ENCODE measurements at places on chromosomes 2 and 18. TPM values are rescaled to one million over a fixed set of nuclear protein-coding genes. Genes with fewer than 3 reads are reported as not detected.

DNA sequence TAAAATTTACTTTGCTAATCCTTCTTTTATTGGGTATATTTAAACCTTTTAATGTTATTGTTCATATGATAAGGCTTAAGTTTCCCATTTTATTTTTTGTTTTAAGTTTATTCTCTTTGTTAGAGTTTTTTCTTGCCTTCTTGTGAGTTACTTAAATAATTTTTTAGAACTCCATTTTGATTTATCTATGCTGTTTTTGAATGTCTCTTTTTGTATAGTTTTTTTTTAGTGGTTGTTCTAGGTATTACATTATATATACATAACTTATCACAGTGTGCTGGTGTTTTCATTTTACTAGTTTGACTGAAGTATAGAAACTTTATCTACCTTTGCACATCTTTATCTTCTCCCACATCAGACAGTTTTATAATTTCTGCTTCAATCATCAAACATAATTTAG lies 49.4 kb upstream of the TGFA start:
- DNase-seq: no peak

DNA sequence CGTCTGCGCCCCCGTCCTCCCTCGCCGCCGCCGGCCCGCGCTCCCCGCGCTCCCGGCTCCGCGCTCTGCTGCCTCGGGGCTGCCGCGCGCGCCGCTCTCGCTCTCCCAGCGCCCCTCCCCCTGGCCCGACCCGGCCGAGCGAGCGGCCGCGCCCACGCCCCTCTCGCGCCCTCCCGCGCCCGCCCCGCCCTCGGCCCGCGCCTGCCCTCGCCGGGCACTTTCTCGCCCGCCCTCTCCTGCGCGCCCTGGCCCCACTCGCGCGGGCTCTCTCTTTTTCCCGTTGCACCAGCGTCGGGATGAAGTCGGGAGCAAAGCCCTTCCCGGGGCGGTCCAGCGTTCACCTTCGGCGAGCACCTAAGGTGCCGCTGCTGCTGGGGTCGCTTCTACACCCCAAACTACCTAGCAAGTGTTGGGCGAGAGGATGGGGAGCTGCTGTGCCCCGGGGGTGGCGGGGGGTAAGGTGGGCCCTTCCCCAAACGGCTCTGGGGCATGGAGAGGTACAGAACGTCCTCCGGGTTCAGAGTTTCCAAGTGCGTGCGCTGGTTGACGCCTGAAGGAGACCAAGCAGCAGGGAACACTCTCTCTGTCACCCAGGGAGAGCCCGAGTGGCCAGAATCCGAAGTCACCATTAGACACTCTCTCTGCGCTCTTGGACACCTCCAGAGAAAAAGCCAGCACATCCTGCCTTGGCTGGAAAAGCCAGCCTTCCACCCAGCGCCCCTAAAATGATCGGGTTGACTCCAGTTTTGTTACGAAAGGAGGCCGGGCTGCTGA lies at the start of gene COLEC12:
TSS of gene COLEC12 (minus strand) at position 70 of the 774 bp plus-strand sequence. CDS start 187 bp downstream, outside the sequence.
- DNase-seq: peak; percentile 60

- no peak for DNase-seq
These were observed 55.5 kb downstream of the MTHFD2 start for GRCh38 chr2:74253971-74254310.

- DNase-seq: no peak
These were observed 214.4 kb upstream of the HS6ST1 start for GRCh38 chr2:128533101-128533500.

DNA sequence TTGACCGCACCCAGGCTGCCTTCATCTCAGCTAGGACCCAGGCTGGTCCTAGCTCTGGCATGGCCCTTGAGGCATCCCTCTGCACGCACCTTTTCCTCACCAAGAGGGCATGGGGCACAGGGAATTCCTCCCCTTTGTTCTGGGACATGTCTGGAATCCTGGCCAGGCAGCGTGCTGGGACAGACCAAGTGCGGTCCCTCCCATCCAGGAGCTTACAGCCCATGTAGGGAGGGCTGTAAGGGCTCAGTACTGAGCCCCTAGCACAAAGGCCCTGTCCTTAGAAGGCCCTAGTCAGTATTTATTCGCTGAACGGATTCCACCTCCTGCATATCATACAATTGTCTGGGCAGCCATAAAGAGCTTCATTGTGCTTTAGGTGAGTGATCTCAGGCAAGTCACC lies 3.0 kb downstream of the TMEM37 start:
- no peak for DNase-seq

Gene GPR17
- 0.85 TPM for polyA plus RNA-seq

DNA sequence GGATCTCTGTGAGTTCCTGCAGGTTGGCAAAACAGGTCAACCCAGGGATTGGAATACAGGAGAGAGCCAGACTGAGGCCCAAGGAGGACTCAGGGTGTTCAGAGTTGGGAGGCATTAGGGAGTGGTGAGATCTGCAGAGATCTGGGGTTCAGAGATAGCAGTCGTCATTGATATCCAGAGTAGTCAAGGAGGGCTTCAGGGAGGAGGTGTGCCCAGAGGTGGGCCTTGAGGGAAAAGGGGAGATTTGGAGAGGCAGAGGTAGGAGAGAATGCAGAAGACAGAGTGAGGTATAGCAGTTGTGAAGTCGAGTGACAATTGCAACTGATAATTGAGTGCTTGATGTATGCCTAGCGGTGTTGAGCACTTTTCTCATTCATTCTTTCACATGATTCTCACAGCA lies 70.3 kb downstream of the CTIF start:
- DNase-seq: no peak

DNA sequence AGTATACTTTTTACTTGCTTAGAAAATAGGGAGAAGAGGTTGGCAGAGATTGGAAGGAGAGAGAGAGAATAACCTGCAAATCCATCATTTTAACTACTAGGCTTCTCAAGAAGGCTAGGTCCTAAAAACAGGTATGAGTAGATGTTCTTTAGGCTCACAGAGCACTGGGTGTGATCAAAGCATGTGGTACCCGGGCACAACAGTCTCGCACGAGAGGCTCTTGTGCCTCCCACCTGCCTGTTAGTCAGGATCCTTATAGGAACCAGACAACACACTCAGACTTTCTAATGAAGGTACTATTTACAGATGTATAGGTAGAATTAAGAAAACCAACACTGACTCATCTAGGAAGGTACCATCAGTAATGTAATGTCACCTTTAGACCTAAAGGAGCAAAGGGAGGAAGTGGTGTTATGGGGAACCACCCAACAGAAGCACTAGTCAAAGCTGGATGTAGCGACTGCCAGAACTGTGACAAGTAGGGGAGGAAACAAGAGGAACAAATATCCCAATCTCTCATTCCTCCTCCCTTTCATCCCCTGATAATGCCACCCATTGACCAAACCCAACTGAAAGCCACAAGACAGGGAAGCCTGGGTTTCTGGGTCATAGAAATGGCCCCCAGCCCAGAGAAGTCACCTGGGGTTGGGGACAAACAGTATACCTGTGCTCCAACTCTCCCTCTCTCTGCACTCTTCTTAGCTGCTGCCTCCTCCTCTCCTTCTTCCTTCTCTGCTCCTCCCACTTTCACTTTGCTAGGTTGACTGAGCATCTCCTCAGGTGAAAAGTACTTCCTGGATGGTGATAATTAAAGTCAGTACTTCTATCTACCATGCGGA lies 16.0 kb upstream of the MARCHF4 start:
- no peak for DNase-seq

Gene MBOAT2
- polyA plus RNA-seq: 90.8 TPM

- no peak for DNase-seq
These were observed 400.7 kb downstream of the NBAS start for GRCh38 chr2:15160201-15160991.

Gene BMP10
- not detected for polyA plus RNA-seq

Gene POTEC
- 0.03 TPM for polyA plus RNA-seq

Gene CTLA4
- not detected for polyA plus RNA-seq

- DNase-seq: no peak
These were observed 61.6 kb upstream of the TGFA start for GRCh38 chr2:70615222-70615621.

Gene SH3RF3
- 4.0 TPM for polyA plus RNA-seq

Gene ANKRD30B
- 0.62 TPM for polyA plus RNA-seq

Gene SOCS6
- 34.0 TPM for polyA plus RNA-seq

Gene SKOR2
- polyA plus RNA-seq: not detected

Gene MARCO
- polyA plus RNA-seq: not detected

DNA sequence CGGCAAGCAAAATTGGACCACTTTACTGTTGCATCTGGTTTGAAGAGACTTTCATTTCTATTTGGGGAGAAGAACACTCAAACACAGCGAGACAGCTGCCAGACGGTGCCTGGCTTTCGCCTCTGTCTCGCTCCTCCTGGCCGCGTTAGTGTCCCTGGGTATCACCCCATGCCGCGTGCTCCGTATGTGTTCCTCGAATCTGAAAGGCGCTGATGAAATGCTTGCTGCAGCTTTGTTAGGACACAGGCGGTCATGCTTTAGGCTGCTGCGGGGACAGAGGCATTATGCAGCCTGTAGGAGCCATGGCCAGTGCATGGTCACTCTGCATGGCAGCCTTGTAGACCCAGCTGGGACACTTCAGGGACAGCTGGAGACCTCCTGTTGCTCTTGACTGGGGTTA lies 53.9 kb downstream of the LDLRAD4 start:
- no peak for DNase-seq

DNA sequence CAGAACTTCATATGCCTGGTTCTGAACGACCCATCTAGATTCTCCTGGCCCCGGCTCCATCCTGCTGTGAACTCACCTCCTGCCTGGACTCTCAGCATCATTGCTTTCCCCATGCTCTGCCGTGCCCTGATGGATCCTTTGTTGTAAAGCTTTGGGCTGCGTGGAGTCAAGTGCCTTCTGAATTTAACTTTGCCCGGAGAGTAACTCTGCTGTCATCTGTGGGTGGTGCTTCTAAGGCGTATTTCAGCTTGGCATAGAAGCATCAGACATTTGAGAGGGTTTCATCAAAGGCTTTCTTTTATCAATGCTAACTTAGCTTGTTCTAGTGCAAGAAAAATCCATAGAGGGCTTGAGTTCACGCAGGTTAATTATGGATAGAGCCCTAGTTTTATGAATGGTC lies 8.1 kb upstream of the GREB1 start:
- no peak for DNase-seq
